NCI-H2171 treated with DMSO at 0.1 percent for 48 hours (cell line): ENCODE measurements at places on chromosomes 16 and 17.

DNA sequence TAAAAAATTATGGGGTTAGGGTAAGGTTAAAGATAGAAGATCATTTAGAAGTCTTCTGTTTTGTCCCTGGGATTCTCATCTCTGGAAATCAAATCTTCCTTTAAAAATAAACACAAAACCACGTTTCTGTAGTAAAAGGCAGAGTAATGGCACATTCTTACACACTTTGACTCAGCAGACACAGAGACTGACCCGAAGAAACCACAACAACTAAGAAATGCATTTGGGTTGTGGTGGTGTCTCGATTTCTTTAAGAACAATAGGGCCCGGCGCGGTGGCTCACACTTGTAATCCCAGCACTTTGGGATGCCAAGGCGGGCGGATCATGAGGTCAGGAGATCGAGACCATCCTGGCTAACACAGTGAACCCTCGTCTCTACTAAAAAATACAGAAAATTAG, 54.9 kb upstream of the MYH10 start:
- no peak for DNase-seq

DNA sequence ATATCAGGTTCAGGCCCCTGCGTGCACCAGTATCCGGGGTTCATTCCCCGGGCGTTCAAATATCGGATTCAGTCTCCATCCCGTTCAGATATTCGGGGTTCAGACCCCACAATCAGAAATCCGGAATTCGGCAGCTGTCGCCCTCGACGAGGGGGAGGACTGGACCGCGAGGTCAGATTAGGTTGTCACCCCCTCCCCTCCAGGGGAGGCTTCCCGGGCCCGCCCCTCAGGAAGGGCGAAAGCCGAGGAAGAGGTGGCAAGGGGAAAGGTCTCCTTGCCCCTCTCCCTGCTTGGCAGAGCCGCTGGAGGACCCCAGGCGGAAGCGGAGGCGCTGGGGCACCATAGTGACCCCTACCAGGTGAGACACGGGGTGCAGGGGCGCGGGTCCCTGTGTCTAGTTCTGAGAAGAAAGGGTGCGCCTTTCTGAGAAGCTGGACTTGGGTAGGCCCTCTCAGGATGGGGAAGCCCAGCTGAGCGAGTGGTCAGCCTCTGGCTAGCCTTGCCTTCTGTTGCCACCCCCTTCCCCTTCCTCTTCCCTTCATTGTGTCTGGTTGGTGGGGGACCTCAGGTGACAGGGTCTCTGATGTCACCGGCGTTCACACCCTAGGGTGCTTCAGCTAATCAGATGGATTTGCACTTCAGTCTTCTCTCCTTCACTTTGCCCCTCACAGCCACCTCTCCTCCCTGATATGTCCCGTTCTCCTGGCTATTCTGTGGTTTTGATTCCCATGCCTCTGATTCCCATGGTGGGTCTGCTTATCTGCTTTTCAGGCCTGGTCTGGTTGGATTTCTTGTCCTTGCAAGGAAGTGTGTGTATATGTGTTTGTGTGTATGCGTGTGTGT, 844 bp downstream of the TAOK2 start:
- DNase-seq = no peak

DNA sequence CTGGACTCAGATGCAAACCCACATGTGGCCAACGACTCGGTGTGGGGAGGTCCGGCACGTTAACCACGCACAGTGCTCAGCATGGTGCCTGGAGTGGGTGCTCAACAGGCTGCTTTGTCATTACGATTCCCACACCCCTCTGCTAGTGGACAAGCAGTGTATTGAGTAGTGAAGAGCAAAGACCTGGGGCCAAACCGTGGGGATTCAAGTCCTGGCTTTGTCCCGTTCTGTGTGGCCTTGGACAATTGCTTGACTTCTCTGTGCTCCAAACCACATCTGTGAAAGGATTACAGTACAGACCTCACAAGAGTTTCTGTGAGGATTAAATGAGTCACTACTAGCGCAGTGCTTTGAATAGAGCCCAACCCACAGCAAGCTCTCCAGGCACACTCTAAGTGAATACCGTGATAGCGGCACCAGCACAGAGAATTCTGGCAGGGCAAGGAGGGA, 33.8 kb downstream of the TRPV2 start:
- no peak for DNase-seq

DNA sequence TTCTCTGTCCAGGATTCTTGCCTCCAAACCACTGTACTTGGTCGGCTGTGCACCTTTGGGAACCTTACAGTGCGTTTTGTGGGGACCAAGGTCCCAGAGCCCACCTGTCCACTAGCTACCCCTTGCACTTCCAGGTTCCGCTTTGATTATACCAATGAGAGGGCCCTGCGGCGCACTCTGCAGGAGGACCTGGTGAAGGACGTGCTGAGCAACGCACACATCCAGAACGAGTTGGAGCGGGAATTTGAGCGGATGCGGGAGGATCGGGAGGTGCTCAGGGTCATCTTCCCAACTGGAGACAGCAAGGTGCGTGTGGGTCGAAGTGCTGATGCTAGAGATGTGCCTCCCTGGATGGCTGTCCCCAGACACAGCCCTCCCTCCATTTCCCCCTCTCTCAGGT, 18.8 kb downstream of the POLR2A start:
- DNase-seq = no peak

GRCh38 chr16:70749006-70749678, 51.8 kb downstream of the VAC14 start:
- no peak for DNase-seq
